HuH-7.5 (cell line): ENCODE measurements at places on chromosomes 7 and 10.
A peak's percentile ranks its signal among the peaks of the same experiment; 100 is the strongest.

GRCh38 chr10:26938578-26938977 is 77.8 kb upstream of the ABI1 start:
- no peak for DNase-seq

DNA sequence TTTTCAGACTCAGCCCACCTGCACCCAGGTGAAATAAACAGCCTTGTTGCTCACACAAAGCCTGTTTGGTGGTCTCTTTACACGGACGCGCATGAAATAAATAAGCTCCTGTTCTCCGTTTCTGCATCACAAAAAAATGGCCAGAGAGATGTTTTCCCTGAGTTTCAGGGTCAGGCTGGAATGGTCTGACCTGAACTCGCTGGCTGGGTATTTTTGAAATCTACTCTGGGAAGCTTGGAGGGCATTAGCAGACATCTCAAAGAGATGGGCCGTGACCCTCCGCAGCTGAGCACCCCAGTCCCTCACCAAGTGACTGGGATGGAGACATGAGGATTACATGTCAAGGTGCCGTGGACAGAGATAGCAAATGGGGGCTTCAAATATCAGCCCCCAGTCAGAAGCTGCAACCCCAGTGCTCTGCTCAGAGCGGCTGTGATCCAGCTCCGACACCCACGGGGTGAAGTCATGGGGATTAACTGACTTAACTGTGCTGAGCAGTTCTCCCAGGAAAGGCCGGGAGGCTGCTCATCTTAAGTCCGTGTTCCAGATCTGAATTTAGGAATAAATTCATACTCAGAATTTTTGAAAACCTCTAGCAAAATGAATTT is 22.3 kb downstream of the CALML5 start:
- DNase-seq, result no peak

DNA sequence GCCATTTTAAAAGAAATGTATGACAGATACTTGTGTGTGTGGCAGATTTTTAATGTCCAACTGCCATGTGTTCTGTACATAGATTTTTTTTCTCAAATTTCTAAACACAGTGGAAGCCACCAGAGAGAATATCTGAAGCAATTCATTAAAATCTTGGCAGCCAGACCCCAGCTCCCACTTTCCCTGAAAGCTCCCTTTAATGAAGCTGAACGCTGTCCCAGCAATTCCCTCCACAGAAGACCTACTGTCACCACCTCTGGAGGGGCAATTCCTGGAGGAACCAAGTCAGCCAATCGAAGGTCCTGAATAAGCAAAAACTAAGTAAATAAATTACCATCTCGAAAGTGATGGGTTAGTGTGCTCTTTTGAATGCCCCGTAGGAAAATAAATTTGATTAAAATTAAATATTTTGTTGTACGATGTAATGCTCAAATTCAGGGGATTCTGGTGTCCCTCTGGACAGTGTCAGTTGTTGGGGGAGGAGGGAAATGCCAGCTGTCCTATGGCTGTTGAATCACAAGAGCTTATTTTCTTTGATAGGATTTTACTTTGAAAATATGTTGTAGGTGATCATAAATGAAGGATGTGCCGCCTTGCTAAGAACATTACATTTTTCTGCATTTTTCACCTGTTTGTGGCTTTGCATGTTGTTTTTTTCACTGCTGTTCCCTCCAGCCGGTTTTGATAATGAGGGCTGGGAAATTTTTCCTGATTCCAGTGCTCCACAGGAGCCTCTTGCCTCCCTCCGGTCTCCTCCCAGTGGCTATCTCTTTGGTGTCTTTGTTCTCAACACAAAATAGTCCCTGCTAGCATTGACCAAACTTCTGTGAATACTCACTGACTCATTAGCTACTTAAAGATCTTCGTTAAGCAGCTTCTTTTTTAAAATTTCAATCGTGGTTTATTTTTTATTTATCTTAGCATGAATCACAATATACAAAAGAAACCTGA is 9.2 kb upstream of the GSAP start:
- no peak for DNase-seq

GRCh38 chr10:22436893-22437619 is 91.8 kb downstream of the SPAG6 start:
- DNase-seq, result peak; percentile 34

DNA sequence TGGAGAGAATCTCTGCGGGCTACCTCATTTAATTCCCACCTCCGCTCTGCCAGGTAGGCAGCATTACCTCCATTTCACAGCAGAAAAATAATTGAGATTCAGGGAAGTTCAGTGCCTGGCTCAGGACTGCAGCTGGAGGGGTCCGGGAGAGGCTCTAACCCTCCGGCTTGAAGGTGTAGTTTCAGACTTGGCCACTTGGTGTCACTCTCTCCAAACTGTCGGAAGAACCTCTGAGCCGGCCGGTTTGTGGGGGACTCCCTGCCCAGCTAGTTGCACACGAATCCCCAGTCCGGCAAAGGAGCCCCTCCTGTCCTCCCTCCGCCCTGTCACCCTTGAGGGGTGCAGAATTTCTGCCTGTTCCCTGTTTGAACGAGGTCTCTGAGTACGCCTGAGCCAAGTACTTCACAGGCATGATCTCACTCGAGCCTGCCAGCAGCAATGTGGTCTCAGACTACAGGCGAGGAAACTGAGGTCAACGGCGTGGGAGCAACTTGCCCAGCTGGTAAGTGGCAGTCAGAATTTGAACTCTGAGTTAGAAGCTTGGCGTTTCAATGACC is 144.7 kb upstream of the ZNF716 start:
- no peak for DNase-seq

GRCh38 chr10:34163075-34163905 is 651.8 kb downstream of the PARD3 start:
- no peak for DNase-seq

- no peak for DNase-seq
These were observed 98.9 kb downstream of the HERPUD2 start for GRCh38 chr7:35596061-35596460.

- DNase-seq, result no peak
These were observed 12.2 kb upstream of the LGI1 start for GRCh38 chr10:93745408-93746065.

DNA sequence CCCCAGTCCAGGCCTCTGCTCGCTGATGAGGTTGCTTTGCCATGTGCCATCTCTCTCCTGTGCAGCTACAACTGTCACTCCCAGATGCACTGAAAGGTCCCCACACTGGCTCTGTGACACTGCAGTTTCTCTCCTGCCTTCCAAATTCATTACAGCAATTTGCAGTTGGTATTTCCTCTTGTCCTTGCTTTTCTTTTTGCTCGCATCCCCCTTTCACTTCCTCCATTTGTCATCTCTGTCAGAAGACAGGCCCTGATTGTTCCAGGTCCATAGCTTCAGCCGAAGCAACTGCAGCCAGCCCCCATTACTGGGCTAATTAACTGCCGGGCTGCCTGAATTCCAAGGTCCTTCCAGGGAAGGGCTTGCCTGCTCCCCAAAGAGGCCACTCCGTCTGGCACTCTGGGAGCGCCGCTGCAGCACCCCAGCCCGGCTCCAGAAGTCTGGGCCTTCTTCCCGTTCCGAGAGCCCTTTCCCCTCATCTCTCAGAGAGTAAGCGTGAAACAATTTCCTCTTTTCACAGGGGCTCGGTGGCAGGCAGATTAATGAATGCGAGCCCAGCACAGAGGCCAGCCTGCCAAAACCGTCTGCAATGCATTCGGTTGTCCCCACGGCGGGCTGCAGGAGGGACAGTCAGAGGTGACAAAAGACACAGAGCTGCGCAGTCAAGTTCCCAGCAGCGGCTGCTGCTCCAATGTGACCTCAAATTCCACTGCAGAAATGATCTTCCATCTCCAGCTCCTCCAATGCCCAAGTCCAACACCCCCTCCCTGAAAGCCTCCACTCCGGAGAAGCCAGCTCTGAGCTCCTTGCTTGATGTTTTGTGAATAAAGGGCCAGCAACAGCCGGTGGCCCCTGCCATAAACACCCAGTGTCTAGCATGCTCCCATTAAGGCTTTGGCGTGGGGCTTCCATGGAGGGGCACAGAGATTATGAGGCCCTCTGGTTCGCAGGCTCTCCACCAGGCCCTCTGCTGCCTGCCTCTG is 279.4 kb upstream of the HABP2 start:
- no peak for DNase-seq

- DNase-seq, result no peak
These were observed 82.6 kb upstream of the NPVF start for GRCh38 chr7:25310896-25311295.

- DNase-seq, result no peak
These were observed 171.3 kb downstream of the TPST1 start for GRCh38 chr7:66376264-66376945.

DNA sequence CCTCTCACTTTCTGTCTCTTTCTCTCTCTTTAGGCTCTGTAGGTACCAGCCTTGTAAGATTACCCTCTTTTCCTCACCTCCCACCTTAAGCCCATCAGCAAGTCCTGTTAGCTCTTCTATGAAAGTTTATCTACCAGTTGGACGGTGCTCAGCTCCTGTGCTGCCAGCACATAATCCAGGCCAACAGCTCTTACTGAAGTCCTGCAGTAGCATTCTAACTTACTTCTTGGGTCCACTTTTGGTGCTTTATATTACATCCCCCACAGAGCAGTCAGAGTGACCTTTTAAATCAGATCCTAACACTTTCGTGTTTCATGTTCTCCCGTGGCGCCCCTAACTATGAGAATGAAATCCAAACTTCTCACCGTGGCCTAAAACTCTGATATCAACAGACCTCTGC is 38.9 kb upstream of the ITGA8 start:
- no peak for DNase-seq

GRCh38 chr7:40711706-40712105 is 576.9 kb downstream of the SUGCT start:
- no peak for DNase-seq

DNA sequence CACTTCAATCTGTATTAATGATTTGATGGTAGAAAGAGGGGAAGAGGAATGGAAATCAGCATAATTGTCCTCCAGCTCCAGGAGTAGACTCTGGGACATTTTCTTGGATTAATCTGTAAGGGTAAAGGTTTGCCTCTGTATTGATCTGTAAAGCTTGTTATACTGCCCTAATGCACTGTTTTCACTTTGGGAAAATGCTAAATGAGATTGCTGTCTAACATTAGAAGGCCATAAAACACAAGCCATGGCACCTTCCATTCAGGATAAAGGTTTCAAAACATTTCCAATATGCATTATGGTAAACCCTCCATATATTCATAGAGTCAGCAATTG is 222.8 kb upstream of the PLXNA4 start:
- no peak for DNase-seq

GRCh38 chr7:18458830-18459229 is 36.7 kb upstream of the HDAC9 start:
- no peak for DNase-seq

DNA sequence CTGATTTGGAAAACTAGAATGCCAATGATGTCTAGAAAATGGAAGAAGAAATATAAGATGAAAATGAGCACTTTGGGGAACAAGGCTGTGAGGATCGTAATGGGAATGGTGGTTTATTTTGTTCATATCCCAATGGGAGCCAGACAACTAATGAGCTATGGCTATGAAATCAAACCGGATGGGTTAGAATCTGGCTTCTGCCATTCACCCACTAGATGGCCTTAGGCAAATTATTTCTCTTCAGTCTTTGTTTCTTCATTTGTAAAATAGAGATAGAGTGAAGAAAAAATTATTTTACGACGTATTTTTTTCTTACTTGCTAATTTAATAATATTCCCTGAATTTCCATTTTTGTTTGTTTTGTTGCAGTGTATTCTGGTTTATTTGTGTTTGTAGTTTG is 572.1 kb upstream of the IGFBP3 start:
- DNase-seq, result no peak

DNA sequence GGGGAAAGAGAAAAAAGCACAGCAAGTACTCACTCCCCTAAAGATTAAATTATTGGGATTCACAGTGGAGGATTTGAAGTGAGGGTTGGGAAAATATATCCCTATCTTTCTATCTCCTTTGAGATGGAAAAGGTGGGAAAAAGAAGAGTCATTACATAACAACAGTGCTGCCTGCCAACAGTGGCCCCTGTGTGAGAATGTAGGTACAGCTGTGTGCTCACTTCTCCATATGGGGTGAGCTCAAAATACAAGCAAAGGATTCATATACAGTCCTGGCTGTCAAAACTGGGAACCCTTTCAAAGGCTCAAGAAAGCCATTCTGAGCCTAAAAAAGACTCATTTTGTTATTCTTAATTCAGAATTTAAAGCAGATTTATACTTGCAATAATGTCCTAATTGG is 458.5 kb downstream of the GPAM start:
- DNase-seq, result no peak

- DNase-seq, result no peak
These were observed 73.6 kb downstream of the SNX10 start for GRCh38 chr7:26365077-26365900.

- no peak for DNase-seq
These were observed 132.4 kb upstream of the FOXK1 start for GRCh38 chr7:4549681-4550080.

GRCh38 chr7:66183700-66184099 is 21.4 kb upstream of the TPST1 start:
- DNase-seq, result no peak

DNA sequence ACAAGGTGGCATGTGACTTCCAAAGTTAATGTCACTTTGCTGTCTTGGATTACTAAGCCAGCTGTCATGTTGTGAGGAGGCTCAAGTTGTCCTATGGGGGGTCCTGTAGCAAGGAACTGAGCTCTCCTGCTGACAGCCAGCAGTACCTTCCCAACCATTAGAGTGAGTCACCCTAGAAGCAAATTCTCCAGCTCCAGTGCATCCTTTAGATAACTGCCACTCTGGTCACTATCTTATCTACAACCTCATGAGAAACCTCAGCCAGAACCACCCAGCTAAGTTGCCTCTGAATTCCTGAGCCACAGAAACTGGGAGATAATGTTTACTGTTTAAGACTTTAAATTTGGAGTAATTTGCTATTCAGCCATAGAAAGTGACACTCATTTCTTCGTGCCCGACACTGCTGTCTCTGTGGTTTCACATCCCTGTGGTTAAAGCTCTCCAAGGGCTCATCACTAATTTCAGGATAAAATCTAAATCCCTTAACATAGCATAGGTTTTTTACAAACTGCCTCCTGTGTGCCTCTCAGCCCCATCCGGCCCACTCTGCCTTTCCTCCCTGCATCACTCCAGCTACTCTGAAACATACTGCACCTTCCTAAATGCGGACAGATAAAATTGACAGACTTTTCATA is 83.5 kb downstream of the PRR15 start:
- no peak for DNase-seq

DNA sequence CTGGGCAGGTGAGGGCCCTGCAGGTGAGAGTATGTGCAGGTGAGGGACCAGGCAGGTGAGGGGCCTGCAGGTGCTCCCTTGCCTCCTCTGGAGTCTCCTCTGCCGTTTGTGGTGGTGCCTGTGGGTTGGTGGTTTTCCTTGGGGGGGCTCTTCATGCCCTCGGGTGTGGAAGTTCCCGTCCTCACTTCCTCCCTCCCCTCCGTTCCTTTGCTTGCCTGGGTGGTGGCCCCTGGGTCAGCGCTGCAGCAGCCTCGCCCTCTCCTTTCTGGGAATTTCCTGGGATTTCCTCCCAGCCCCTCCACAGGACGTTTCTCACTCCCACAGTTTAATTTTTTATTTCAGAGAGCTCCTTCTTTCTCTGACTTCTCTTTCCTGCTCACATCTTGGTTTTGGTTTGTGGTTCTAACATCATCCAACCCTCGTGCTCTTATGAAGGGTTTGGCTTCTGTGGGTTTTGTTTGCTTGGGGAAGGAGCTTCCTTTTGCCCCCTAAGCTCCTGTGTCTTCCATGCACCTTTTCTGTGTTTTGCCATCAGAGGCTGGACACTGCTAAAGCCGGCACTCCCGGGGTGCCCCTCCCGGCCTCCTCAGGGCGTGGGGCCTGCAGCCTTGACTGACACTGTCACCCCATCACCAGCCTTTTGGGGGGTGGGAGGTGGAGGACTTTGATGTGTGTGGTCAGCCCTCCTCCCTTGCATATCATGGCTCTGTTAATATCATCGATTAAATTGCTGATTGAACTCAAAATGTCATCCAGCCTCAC is 29.2 kb upstream of the ADGRA1 start:
- no peak for DNase-seq
